ENCODE measurements at places on chromosomes 5 and 9.

DNA sequence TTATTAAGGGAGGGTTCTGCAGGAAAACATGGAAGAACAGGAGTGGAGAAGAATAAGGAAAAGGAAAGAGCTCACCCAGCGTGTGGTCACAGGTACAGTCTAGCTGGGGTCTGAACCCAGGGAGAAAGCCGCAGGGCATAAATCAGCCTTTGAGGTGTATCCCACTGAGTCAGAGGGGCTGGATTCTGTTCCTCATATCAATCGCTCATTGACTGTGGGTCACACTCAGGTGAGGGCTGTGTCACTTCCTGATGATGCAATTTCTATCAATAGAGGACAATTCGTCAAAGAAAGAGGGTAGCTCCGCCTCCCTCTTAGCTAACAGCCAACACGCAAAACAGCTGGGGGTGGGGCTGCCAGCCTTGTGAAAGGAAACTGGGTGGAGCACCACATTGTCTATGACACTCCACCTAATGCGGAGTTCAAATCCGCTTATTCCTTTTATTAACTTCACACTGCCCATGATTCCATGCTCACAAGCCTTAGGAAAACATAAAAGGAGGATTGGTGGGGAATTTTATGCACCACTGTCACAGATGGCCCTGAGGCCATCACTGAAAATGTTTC, 176.2 kb downstream of the ICE1 start:
- DNase-seq: no peak

DNA sequence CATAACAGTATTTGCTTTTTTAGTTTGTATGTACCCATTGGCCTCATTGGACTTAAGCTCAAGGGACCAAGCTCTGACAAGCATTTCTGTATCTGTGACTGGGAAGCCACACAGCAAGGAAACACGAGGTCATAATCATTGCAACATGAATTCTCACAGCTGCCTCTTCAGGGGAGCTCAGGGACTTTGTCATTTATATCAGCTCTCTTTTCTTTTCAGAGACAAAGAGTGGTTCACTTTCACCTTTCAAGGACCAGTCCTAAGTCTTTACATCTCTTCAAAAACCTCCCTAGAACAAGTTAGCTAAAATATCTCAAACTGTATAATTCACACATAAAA, 58.6 kb downstream of the ADAMTS12 start:
- no peak for DNase-seq

GRCh38 chr5:125376059-125376641, 629.7 kb upstream of the ZNF608 start:
- DNase-seq: no peak

DNA sequence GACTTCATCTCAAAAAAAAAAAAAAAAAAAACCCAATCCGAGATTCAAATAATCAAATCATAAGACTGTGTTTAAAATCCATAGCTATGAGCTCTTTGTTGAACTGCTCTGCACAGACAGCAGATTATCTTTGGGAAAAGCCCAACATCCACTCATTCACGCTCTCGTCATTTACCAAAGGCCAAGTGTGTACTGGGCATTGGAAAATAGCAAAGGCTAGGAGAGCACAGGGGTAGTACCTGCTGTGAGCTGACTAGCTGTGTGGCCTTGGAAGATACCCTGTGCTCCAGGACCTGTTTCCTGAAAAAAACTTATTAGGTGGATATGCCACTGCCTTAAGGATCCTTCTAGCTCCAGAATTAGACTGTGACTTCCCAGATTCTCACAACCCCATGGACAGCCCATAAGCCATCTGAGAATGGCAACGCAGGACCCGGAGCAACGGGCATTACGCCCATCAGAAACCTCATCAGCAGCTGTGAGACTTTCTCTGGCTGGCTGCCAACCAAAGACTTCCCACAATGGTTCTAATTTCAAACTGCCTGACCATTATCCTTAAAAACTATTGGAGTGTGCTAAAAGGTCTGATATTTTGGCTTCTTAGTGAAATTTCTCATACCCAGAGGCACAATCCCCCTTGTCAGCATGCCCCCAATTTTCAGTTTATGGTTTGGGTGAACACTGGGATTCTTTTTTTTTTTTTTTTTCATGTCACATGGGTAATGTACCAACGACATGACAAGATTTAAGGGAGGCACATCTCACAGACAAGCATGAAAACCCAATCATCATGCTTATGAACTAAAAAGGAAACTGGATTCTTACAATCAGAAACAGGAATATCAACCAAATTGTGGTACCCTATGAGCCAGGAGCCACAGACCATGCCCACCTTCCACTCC, 16.8 kb downstream of the SERINC5 start:
- DNase-seq: no peak

DNA sequence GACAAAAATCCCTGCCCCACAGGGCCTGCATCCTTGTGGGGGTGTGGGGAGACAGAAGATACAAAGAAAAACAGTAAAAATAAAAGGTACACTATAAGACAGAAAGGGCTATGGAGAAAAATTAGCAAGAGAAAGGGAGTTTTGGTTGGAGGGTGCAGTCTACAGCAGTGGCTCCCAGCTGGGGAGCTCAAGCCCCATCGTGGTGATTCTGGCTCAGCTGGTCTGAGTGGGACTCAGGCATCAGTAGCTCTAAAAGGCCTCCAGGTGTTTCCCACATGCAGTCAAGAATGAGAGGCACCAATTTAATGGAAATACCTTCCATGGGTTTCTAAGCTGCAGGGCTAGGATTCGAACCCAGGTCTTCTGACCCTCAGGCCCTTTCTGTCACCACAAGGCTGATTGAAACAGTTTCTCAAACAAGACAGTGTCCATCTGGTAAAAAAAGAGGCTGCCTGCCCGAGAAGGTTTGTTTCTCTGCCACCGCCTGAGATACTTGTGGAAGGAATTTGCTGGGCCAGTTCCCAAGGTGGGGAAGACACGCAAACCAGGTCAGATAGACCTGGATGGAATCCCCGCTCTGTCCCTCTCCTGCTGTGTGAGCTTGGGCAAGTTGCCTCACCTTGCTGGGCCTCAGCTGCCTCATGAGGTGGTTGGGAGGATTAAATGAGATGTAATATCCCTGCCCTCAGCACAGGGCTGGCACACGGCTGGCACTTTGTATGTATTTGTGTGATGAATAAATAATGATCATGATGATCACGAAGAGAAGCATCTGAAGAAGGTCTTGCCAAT, 43.1 kb downstream of the COL27A1 start:
- no peak for DNase-seq

DNA sequence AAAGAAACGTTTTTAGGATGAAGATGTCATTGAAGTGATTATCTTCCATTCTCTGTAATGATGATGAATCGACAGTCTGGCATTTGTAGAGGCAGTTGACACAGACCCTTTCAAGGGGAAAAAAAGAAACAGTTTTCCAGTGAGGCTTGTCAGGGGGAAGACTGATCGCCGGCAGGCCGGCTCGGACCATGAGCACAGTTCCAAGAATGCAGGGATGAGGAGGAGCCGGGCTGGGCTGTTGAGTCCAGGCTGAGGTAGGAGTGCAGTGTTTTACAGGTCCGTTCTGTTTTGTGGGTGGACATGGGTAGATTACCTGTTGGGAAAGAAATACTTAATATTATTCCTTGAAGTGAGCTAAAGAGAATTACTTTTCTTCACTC, 194.6 kb downstream of the AOPEP start:
- DNase-seq: no peak

- DNase-seq: no peak
Measured at GRCh38 chr5:73867345-73868335, 241.6 kb downstream of the ARHGEF28 start.

DNA sequence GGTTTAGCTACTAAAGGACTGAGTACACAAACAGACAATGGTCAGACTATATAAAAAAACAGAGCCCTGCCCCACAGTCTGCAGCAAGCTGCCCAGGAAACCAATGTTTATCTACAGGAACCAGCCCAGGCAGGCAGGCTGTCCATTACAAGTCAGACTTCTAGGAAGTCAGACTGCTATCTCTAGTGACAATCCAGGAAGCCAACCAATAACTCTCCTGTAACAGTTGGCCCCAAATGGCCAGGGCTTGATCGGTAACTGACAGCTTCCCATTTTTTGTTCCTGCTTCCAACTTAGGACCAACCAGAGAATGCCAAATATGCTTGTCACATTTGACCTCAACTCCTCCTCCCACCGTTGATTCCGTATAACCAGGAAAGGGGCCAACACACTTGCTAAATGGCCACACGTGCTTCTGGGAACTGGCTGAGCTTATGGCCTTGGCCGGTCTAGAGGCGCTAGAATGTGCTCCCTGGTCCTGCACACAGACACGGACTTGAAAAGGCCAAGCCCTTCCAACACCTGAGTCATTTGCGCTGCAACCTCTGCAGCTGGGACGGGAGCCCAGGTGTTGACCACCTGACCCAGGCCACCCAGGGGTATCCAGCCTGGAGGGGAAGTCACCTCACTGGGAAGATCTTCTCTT, 79.6 kb upstream of the CDK20 start:
- DNase-seq: no peak

- DNase-seq: no peak
Measured at GRCh38 chr5:154078272-154078671, 39.5 kb downstream of the MFAP3 start.

DNA sequence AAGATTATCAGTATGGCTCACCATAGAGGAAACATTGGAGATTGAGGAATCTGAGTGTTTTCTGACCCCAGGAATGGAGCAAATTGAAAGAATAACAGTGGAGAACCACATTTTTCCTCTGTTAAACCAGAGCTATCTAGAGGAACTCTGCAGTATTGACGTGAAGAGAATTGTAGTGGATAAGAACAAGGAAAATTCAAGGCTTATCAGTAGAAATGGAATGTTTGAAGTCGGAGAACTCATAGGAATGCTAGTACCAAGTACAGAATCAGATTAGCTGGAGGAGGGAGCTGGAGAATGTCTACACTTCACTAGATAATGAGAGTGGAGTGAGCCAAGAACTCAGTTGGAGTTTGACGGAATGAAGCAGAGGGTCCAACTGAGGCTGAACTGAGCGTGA, 50.3 kb downstream of the SNCAIP start:
- DNase-seq: no peak

DNA sequence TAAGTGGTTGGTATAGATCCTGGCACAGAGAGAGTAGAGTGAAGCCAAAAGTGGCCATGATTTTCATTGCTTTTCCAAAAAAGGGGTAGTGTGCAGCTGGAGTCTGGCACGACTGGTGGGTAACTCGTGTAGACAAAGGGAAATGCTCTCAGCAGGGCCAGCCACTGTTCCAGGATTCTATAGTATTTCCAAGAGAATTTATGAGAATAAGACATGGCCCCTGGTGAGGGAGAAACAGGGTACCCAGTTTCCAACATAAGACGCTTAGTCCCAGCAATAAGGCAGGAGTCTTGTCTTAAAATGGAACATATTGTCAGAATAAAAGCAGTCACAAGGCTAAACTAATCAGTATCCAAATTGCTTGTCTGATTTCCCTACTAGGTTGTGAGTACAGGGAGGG, 52.1 kb downstream of the NMUR2 start:
- no peak for DNase-seq

GRCh38 chr5:1401536-1402138, 43.6 kb downstream of the SLC6A3 start:
- no peak for DNase-seq

- no peak for DNase-seq
Measured at GRCh38 chr5:135487839-135488514, 35.8 kb upstream of the TIFAB start.

DNA sequence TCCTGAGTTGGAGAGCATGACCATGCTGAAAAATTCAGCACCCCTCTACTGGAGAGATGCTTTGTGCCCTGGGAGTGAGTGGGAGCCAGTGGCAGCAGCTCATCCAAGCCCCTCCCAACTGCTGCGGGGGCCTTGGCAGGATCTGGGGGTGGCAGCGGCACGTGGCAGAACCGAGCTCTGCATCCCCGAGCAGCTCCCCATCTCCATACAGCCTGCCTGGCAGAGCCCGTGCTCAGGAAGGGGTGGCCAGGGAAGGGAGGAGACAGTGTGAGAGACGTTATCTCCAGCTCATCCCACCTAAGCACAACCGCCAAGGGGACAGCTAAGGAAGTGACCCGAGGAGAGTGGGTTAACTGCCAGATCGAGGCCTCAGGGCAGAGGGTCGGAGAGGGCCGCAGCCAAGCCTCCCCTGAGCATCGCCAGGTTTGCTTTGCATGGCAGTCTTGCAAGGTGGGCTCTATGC, 17.2 kb upstream of the DPM2 start:
- no peak for DNase-seq

DNA sequence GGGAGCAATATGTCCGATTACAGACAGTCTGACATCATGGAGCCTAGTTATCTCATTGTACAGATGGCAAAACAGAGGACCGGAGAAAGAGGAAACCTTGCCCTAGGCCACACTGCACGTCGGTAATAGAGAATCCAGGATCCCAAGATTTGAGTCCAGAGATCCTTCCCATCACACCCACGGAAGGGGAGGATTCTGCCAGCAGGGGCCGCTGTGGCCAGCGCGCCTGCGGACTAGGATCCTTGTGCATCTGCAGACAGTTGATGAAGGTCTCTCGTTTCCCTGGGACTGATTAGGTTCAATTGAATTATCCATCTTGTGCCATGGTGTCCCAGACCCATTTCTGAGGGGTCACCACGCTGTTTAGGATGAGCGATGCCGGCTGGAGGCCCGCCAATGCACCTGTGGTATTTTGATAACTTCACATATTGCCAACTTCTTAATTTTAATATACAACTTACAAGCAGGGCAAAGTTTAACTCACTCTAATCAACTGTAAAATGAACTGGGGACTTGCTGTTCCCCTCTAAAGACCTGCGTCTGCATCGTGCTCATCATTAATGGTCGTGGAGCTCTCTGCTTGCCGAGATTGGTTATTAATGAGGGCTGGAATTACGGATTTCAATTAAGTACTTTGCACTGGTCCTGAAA, 592.7 kb upstream of the BRINP1 start:
- no peak for DNase-seq

GRCh38 chr9:121368138-121368522, 1.9 kb downstream of the STOM start:
- no peak for DNase-seq

GRCh38 chr9:11973011-11973410, 720.2 kb upstream of the TYRP1 start:
- no peak for DNase-seq

DNA sequence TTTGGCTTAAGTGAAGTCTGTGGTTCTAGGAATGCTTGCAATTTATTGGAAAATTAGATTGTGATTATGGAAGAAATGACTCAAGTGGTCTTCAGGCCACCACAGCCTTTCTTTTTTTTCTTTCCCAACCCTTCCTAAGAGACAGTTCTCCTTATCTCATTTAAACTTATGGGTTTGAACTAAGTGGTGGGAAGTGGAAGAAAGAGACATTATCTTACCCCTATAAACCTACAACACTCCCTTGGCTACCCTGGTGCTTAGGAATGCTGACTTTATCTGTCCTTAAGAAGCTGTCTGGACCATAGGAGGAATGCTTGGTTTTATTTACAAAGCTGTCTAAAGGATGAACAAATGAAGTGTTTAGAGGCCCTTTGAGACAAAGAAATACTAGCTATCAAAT, 5.1 kb upstream of the ERAP1 start:
- no peak for DNase-seq

- DNase-seq: no peak
Measured at GRCh38 chr5:178545941-178546674, 44.1 kb downstream of the COL23A1 start.

- DNase-seq: no peak
Measured at GRCh38 chr5:123089914-123090660, 1.0 kb downstream of the PRDM6 start.

All from activated T-cell treated with anti-CD3 and anti-CD28 coated beads, Interleukin-2, amount 50 U/mL, for 72 hours (primary cell).